ENCODE measurements at places on chromosomes 4 and X.

GRCh38 chr4:40564004-40564403 lies 65.7 kb downstream of the RBM47 start:
- DNase-seq = no peak

- DNase-seq = no peak
These were observed 193.0 kb upstream of the PPP3CA start for GRCh38 chr4:101540336-101540735.

DNA sequence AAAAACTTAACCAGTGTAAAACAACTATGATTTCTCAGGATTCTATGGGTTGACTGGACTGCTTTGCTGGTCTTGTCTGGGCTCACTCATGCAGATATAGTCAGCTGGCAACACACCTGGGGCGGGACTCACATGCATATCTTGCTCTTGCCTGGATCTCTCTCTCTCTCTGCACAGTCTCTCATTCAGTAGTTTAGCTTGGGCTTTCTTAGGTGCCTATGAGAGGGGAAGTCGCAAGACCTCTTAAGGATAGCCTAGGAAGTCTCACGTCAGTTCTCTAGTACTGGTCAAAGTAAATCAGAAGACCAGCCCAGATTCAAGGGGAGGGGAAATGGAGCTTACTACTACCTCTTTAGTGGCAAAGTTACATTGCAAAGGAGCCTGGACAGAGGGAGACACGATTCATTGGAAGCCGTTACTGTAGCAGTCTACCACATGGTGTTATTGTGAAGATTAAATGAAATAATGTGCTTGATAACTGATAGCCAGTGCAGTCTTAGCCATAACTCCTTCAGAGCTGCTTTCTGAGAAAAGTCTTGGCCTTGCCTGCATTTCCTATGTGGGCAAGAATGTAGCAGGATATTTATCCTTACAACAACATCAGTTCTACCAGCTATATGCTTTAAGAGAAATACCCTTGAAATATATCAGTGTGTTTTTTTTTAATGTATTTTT lies 2.1 kb downstream of the COPS4 start:
- peak; percentile 42 for DNase-seq

DNA sequence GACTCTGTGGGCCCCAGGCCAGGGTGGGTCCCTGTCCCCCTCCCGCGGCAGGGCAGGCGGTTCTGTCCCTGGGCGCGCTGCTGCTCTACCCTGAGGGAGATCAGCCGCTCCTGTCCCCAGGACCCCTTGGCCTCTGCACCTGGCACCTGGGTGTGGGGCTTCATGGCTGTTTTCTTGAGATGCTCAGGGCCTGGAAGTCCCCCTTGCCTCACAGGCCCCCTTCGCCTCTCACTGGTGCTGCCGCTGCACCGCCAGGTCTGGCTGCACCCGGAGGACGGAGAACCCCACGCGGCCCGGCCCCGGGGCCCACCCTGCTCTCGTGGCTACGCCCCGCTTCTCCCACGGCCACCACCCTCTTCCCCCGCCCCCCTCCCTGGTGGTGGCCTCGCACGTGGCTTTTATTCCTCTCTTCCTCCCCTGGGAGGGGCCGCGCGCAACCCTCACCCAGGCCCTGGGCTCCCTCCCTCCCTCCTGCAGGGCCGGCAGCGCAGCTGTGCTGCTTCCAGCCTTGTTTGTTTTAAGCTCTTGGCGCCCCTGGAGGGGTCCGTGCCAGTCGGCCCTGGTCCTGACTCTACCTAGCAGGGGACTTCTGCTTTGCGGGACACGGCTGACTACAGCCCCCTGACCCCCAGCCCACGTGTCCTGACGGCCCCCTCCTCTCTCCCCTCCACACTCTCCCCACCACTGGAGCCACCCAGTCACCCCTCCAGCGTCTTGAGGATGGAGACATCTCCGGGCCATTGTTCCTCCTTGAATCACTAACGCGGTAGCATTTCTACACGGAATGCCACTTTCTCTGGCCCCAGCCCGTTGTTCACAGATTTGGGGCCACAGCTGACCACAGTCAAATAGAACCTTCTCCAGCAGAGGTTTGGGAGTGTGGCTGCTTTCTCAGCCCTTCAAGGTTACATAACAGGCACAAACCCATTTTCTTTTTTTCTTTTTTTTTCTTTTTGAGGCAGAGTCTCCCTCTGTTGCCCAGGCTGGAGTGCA lies 20.6 kb upstream of the CLDN24 start:
- DNase-seq = peak; percentile 19

- no peak for DNase-seq
These were observed 228.1 kb downstream of the CBR4 start for GRCh38 chr4:168781926-168782325.

DNA sequence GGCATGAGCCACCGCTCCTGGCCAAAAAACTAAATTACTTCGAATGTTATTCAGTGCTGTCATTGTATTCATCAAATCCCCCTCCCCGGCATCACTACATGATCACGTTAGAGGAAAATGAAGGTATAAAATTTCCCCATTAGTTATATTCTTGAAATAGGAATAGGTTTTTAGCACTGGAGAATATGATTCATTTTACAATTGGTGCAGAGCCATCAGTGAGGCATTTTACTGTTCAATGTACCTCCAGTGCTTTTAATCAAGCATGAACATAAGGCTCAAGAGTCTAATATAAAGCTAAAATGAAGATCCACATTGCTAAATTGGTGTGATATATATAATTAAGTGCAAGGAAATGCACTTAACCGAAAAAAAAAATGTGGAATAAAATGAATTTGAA lies 18.3 kb downstream of the KLF3 start:
- no peak for DNase-seq

GRCh38 chr4:109810552-109811387 lies 4.8 kb upstream of the GAR1 start:
- DNase-seq = no peak

- no peak for DNase-seq
These were observed 241.6 kb downstream of the PAPSS1 start for GRCh38 chr4:107478327-107478980.

GRCh38 chr4:38948551-38948950 lies 80.9 kb downstream of the FAM114A1 start:
- no peak for DNase-seq

DNA sequence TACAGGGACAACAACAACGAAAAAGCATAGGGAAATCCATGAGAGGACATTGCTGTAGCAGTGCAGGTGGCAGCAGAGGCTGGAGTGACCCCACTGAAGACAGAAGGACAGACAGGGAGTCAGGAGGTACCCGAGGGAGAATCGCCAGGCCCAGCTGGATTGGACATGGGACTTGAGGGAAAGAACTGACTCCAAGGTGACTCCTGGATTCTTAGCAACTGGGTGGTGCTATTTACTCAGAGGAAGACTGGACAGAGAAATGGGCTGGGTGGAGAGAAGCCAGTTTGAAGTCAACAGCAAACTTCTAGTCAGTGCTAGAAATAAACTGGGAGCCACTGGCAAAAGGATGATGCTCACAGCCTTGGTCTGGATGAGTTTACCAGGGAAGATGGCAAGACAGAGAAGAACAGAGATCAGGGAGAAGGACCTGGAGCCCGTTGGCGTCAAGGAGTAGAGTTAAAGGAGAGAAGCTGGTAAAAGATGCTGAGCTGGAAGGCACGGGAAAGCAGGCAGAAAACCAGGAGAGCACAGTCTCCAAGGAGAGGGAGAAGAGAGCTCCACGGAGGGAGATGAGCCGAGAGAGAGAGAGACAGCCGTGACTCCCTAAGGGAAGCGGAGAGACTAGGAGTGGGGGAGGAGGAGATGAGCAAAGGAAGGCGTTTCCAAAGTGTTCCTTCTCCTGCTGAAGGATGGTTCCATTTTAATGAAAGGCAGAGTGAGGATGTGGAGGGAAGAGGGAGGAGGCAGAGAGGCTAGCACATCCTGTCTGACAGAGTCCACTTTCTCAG lies 119.4 kb downstream of the AFAP1 start:
- no peak for DNase-seq

DNA sequence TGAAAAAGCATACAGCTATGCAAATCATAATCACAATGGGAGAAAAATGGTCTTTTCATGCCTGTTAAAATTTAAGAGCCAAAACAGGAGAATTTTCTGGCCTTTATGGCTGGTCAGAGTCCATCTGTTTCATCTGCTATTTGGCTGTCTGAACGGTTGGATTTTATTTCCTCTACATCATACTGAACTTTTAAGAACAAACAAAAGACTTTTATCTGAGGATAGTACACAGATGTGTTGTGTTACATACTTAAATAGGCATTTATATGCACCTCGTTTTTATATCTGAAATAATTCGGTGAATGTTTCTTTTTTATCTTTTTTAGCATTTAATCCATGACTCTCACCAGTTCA lies 18.0 kb upstream of the WWC2 start:
- no peak for DNase-seq

- DNase-seq = no peak
These were observed 136.1 kb upstream of the WDFY3 start for GRCh38 chr4:85102606-85103005.

GRCh38 chr4:140044337-140044902 lies 109.6 kb downstream of the MAML3 start:
- no peak for DNase-seq

GRCh38 chr4:98627531-98628257 lies 30.7 kb downstream of the TSPAN5 start:
- no peak for DNase-seq

- no peak for DNase-seq
These were observed 11.2 kb upstream of the PLAC8 start for GRCh38 chr4:83125738-83126141.

GRCh38 chrX:107482046-107482445 lies 32.6 kb downstream of the FRMPD3 start:
- DNase-seq = no peak

- no peak for DNase-seq
These were observed 78.0 kb upstream of the CLNK start for GRCh38 chr4:10762561-10762960.

DNA sequence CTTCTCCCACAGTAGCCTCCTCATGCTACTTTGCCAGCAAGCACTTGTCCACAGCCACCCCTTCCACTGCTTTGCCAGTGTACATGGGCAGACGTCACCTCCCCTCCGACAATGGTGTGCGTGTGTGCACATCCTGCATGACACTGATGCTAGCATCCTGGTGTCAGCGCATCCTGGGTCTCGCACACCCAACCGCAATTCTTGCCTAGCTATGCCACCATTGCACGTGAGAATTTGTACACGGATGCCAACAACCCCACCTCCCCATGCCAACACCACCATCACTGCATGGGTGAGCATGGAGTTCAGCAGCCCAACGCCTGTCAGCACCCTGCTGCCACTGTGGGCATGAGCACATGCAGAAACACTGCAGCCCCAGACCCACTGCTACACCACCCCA lies 550.0 kb downstream of the STPG2 start:
- no peak for DNase-seq

DNA sequence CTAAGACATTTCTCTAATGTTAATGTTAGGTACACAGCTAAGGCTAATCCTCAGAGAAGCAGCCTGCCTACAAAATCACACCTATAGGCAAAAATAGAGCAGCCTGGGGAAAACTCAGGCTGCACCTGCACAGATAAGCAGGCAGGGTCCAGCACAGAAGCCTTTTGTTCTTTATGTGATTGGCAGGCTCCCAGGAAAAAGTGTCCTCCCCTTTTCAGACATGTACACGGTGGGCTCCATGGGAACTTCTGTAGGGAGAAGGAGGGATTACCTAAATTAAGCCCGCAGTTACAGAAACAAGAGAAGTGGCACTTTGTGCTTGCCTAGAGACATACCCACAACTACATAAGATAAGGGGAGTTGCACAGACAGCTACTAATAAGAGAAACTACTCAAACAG lies 4.0 kb upstream of the HSPA4L start:
- no peak for DNase-seq

GRCh38 chr4:116665716-116666115 lies 419.7 kb downstream of the TRAM1L1 start:
- no peak for DNase-seq

DNA sequence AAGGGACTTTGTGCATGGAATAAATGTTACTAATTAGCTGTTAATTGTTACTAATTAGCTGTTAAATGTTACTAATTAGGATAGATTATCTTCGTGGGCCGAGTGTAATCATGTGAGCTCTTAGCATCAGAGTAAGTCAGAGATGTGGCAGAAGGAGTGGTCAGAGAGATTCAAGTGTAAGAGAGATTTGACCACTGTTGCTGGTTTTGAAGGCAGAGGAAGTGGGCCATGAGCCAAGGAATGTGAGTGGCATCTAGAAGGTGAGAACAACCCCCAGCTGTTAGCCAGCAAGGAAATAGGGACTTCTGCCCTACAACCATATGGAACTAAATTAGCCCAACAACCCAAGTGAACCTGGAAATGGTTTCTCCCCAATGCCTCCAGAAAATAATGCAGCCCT lies 28.2 kb downstream of the ODAPH start:
- no peak for DNase-seq

DNA sequence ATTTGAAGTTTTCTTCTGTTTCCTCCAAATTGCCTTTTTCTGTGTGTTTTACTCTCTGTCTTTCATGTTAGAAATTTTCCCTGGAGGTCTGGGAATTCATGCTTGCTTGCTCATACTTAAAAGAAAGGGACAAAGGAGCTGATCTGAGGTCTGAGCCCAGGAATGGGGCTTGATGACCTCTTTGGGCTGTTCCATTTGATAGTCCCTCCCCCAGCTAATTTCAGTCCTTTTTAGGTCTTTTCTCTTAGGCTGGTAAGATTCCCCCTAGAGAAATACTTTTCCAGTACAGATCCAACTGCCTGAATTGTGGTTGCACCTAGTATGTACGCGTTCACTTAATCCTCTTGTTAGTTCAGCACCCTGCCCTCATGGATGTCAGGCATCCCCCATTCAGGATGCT lies 5.5 kb upstream of the PIGA start:
- no peak for DNase-seq

DNA sequence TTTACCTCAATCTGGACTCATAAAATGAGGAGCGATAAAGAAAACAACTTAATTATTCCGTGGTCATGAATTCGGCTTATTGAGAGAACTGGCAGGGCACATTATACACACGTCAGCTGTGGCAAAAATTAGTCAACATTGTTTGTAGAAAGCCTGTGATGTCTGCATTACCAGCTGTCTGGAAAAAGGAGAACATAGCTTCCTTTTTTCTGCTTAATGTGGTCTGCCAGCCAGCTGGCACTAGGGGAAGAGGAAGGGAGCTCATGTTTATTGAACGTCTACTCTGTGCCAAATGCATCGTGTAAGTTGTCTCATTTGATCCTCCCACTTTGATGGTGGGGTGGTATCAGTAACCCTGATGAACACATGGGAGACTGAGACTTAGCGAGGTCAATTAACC lies 367.6 kb downstream of the ARHGAP24 start:
- DNase-seq = peak; percentile 66

GRCh38 chr4:153111426-153112040 lies 92.7 kb upstream of the TRIM2 start:
- peak; percentile 23 for DNase-seq

DNA sequence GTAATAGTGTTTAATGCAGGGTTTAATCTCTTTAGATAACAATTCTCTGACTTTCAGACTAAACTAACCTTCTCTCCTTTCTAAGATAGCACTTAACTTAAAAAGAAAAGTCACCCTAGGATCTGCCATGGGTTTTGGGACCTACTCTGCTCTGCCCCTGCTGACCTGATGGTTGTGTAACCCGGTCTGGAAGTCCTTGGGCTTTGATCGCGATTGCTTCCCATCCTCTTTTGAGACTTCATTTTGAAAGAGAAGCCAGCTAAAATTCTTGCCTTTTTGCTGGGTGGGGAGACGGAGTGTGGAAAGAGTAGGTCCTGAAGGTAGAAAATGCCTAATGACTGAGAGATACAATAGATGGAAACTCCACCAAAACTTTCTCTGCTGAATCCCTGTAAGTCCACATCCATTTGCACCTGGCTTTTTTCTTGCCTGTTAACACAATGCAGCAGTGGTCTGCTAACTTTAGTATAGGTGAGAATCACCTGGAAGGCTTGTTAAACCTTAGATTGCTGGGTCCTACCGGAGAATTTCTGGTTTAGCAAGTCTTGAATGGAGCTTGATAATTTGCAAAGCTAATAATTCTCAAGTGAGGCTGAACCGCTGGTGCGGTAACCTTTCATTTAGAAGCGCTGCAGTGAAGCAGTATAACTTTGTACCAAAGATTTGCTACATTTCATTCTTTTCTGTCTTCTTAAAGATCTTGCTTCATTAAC lies 45.6 kb upstream of the CCSER1 start:
- DNase-seq = no peak
